ENCODE measurements at places on chromosomes 5 and 9. TPM values are rescaled to one million over a fixed set of nuclear protein-coding genes. Genes with fewer than 3 reads are reported as not detected.

DNA sequence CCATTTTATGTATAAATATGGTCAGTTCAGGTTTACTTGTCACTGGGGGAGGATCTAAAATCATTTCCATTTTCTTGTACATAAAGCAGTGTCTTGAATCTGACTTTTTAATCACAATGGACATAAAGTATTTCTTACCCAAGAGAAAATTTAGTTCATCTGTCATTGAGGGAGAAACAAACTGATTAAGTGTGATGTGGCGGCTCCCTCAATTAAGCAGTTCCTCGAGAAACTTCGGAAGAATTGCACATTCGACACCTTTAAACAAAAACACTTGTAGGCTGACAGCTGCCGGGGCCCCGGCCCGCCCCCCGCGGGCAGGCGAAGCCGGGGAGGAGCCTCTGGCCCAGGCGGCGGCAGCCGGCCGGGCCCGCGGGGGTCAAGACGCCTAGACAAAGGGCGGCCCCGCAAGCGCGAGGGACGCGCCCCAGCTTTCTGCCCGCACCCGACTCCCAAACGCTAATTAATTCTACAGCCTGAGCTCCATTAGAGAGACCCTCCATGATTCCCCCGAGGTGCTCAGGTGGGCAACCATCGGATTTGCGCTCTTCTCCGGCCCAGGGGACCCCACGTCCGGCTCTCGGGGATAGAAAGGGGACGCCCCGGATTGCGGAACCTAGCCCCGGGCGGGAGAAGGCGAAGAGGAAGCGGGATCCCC lies 750 bp downstream of the TRIM36 start:
- DNase-seq = no peak

DNA sequence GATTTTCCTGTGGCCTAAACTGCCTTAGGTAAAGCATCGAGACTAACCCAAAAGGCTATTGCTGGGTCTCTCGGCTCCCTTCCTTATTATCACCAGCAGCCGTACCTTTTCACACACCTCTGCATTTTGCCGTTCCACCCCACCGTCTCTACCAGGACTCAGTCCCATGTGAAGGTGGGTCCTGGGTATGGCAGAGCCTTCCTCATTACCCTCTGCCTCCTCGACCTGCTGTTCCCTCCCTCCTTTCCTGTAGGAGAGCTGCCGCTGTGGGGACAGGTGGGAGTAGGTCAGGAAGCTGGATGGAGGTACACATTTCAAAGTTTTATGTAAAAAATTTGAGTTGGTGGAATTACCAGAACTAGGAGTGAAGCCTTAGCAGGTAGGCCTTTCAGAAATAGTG lies 1.8 kb downstream of the CCL28 start:
- DNase-seq = no peak

Gene SLC35D2
- total RNA-seq = 1.4 TPM

Gene AGXT2
- not detected for total RNA-seq

Gene ABO
- not detected for total RNA-seq

Gene EIF4E1B
- total RNA-seq = 2.4 TPM
